ENCODE measurements at places on chromosomes 3 and 15.

DNA sequence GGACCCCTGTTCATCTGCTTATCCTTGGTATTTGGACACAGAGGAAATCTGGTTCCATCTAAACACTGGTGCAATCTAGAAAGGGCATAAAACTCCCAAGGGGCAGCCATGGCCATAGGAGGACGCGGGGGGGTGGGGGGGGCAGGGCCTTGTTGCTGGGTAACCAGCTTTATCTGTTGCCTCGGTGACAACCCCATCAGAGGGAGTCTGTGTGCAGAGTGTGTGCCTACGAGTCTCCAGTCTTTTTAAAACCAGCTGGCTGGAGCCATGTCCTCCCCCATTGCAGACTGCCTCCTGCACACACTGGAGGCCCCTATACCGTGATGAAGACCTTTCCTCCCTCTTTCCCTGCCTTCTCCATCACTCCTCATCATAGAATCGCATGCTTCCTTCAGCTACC lies 26.4 kb upstream of the CORO2B start:
- DNase-seq = no peak

DNA sequence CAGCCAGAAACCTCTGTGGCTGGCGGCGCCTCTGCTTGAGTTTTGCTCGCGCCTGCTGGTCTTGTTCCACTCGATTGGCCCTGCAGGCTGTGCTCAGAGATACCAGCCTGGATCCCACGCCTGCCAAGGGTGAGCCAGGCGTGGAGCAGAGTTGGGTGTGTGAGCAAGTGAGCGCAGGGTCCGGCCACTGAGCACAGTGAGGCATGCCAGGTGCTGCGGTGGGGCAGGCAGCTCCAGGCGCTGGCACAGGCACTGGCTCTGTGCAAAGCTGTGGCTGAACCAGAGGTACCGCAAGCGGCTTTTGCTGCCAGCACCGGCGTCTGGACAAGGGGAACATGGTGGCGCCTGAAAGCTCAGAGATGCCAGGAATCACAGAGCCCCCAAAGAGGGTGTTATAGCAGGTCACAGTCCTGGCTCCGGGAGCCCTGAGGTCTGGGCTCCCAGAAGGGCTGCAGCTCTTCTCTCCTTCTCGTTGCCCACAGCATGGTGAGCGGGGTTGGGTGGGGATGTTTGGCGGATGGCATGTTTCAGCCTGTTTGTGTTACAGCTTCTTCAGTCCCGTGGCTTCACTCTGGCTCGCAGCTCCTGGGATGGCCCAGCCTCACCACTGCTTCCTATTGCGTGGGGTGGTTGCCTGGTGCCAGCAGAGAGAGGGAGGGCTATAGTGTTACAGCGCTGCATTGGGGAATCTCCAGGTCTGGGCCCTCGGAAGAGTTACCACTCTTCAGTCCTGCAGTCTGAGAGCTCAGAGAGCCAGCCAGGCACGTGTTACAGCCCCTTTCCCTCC lies 73.9 kb downstream of the NR1D2 start:
- no peak for DNase-seq

DNA sequence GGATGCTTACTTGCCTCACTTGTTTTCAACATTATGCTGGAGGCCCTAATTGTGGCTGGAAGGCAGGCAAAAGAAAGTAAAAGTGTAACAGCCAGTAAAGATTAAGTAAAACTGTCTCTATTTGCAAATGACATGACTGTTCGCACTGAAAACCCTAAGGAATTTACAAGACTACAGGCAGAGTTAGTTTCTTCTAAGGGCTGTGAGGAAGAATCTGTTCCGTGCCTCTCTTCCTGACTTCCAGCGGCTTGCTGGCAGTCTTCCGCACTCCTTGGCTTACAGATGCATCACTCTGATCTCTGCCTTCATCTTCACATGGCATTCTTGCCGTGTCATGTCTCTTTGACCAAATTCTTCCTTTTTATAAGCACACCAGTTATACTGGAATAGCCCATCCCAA lies 86.1 kb downstream of the DLG1 start:
- no peak for DNase-seq

- DNase-seq = no peak
Measured at GRCh38 chr15:39700375-39700700, 82.3 kb downstream of the FSIP1 start.

GRCh38 chr3:35709691-35710090 lies 70.4 kb downstream of the ARPP21 start:
- no peak for DNase-seq

GRCh38 chr3:87069971-87070370 lies 79.0 kb upstream of the VGLL3 start:
- no peak for DNase-seq

DNA sequence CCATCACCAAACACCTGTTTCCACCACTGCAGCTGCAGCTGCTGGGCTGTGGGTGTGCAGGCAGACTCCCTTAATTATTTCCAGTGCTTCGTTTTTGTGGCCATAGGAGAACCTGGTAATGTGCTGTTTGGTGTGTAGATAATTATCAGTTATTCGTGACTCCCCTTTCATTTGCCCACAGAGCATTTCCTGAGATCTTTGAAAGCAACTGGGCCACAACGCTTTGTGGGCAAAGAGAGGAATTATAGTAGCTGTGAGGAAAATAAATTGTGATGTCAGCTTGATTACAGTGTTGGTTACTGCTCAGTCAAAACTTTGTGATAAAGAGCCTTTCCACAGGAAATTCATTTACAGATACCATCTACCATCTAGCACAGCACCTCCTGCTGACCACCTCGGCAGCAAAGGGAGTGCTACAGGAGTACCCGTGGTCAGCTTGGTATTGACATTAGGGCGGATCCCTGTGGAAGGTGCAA lies 193.3 kb upstream of the SLCO3A1 start:
- DNase-seq = no peak

DNA sequence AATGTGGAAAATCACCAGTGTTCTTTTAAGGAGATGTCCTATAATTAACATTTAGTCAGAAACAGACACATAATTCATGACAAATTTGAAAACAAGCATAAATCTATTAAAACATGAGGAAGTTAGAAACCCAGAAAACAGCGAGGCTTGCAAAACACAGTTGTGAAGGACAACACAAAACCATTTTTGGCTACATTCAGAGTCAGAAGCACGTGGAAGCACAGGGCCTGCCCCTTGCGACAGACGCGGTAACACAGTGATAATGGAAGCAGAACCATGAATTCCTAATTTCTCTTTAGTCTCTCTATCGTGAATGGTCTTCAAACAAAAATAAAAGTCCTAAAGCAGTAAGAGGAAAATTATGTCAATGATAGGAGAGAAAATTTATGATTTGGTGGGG lies 12.2 kb downstream of the NCEH1 start:
- no peak for DNase-seq

DNA sequence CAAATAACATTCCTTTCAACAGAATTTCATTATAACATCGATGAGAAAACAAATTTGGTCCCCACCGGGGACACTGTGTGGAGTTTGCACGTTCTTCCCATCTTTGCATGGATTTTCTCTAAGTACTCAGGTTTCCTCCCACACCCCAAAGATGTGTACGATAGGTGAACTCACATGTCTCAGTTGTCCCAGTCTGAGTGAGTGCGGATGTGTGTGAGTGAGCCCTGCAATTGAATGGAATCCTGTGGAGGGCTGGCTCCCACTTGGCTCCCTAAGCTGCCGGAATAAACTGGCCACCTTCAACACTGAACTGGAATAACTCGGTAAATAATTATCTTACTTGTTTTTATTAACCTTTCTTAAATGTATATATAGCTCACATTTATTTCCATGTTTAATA lies 77.0 kb downstream of the TRANK1 start:
- peak; percentile 40 for DNase-seq

- no peak for DNase-seq
Measured at GRCh38 chr3:64491843-64492242, 196.0 kb downstream of the ADAMTS9 start.
